Dorsolateral prefrontal cortex (tissue), 122 donors: ENCODE measurements at places on chromosomes 3 and 15. TPM values are rescaled to one million over a fixed set of nuclear protein-coding genes. Genes with fewer than 3 reads are reported as not detected.

RETNLB gene
- total RNA-seq, result not detected

LMOD3 gene
- 0.54 TPM for total RNA-seq

FAM81A gene
- total RNA-seq, result 53.2 TPM

FMN1 gene
- total RNA-seq, result 108 TPM

GRCh38 chr15:99322643-99323405 is 71.5 kb downstream of the LRRC28 start:
- no peak for DNase-seq

DNA sequence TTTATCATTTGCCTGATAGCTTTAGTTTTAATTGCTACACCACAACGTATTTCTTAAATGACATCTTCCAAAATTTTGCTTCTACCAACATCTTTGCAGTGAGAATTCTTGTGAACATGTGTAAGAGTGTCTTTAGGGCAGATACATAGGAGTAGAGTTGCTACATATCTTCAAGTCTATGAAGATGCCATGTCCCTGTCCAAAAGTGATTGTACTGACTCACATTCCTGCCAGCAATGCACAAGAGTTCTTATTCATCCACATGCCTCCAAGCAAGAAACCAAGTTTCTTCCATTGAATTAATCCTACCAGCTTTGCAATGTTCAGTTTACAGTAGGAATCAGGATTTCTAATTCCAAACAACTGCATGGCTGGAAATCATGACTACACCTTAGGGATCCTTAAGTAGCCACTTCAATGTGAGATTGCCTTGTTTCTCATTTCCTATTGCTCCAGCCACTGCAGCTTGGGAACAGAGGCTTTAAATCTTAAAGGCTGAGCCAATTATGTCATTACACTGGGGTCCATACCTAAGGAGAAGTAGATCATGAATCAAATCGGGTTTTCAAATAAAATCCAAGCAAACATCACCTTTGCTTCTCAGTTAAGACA is 44.5 kb downstream of the BCL2L10 start:
- DNase-seq, result no peak
